Stimulated activated CD4-positive, alpha-beta T cell treated with anti-CD3 and anti-CD28 coated beads, Interleukin-12 subunit alpha, Interleukin-12 subunit beta, amount 100 ng/mL, for 48 hours (primary cell): ENCODE measurements at places on chromosomes 13 and 19.

GRCh38 chr13:110130431-110130830 lies 176.5 kb downstream of the COL4A1 start:
- DNase-seq, result no peak

GRCh38 chr13:60957816-60958215 lies 457.8 kb downstream of the PCDH20 start:
- DNase-seq, result no peak

DNA sequence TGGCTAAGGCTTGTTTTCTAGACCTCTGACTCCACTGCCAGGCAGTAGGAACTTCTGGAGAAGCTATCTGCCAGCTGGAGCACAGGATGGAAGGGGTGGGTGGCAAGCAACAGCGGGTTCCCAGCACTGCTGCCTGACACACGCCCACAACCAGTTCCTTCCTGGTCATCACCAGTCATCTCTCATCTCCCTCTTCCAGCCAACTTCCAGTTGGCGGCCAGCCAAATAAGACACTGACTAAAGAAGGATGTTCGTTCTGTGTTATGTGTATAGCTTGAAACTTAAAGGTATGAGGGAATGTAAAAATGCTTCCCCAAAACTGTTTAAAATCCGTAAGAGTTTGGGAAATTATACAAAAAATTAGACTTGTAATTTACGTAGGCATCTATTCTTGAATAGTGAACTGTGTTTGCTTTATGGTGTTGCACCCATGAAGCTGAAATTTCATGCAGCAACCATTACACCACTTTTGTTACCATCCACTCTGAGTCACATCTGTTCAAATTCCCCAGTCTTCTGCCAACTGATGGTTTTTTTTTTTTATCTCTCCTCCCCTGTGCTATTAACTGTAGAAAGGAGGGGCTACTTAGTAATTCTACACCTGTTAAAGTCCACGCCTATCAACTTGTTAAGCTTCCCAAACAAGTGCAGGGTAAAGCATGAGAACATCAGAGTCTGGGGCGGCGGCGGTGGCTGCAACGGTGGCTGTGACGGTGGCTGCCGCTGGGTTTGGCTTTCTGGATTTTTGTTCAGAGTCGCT lies 86.2 kb upstream of the FRY start:
- DNase-seq, result no peak

- DNase-seq, result no peak
Measured at GRCh38 chr13:51934461-51935087, 72.8 kb downstream of the CCDC70 start.

DNA sequence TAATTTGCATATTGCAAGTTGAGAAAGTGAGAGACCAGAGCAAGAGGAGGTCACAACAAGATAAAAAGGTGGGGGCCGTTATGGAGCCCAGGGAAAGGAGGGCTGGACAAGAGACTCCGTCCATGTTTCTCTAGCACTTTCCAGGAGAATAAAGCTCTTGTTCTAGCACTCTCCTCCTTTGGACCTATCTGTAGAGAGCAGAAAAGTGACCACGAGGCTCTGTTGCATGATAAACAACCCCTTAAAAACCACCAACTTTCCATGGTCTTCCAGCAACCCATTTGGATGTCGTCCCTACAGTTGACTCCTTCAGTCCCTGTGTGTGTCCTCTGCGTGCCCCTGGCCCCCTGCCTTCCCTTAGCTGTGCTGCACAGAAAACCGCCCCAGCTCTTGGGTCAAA lies 4.1 kb upstream of the ARL11 start:
- DNase-seq, result no peak
